Effector memory CD4-positive, alpha-beta T cell (primary cell): ENCODE measurements at places on chromosomes 5 and 9.

GRCh38 chr9:129486756-129487657 is 133.9 kb downstream of the C9orf50 start:
- no peak for DNase-seq

GRCh38 chr5:53590759-53591158 is 30.3 kb downstream of the NDUFS4 start:
- no peak for DNase-seq

DNA sequence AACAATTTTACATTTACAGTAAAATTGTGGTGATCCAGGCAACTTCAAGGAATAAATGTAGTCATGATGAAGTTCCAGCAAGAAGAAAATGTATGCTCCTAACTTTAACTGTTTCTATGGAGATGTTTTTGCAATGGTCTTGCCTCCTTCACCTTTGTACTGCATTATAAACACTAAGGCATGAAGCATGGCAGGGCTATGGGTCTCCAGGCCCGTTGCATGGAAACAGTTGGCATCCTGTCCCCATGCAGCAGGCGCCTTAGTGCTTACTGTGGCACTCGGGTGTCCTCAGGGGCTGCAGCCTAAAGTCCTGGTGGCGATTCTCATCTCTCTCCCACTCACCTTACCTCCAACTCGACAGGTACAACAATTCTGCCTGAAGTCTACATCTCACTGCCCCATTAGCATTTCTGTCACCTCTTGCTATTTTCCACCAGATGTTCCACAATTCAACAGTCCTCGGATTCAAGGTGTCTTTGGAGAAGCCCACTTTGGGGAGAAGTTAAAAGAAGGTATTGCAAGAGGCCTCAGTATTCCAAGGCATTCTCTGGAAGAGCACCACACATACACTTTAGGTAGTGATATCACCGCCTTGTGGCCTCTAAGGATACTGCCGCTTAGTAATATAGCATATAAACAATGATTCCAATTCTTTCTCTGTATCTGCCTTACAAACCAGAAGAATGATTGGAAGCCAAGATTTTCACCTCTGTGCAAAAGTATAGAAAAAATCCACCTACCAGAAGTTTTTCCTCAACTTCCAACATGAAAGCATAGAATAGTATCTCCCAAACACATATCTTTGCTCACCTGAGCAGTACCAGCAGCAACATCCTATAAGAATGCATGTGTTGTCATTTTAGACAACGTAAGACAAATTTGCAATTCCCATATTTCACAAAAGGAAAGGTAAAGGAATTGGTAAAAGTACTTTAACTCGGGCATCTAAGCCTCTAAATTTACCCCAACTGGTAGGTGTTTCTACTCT is 5.1 kb downstream of the LIFR start:
- DNase-seq = no peak

- DNase-seq = no peak
Observed at GRCh38 chr5:149550268-149550583, 1.0 kb downstream of the CSNK1A1 start.

DNA sequence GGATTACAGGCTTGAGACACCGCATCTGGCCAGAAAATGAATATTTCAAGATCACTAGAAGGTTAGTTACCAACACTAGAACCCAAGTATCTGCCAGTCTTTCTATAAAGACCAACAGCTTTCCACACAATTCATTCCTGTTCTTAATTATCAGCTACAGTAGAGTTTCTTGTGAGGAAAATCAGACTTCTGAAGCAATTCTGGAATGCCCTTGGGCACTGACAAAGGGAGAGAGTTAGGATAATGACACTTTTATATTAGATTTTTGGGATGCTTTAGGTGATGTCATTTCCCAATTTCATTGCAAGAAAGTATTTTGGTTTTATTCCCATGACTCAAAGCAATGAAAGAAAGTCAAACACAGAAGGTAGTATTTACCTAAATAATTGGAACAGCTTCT is 497.0 kb upstream of the TUSC1 start:
- no peak for DNase-seq

GRCh38 chr5:989961-990530 is 18.6 kb upstream of the NKD2 start:
- DNase-seq = no peak

DNA sequence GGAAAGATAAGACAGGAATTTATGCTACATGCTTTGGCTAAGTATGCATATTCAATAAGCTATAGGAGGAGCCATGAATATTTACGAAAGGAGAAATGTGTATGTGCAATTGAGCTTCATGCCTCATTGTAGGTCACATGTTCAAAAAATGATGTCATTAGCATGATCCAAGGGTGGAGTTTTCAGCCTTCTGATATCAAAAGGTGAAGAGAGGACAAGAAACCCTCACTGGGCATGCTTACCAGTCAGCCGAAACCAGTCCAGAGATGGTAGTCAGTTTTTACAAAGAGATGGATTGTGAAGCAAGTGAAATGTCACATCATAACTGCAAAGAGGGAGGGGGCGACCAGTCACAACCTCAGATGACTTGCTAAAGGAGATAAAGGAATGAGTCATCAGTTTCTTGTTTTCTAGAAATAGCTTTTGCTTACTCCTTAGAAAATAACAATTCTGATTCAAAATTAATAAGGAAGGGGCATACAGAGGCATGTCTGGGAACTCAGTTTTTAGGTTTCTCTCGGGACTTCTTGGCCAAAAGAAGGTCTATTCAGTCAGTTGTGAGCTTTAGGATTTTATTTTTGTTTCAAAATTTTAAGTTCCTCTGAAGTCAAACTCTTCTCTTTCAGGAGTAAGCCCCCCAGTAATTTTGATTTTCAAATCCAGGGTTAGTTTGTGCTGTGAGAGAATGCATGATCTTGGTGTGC is 1067.8 kb upstream of the EDIL3 start:
- no peak for DNase-seq

DNA sequence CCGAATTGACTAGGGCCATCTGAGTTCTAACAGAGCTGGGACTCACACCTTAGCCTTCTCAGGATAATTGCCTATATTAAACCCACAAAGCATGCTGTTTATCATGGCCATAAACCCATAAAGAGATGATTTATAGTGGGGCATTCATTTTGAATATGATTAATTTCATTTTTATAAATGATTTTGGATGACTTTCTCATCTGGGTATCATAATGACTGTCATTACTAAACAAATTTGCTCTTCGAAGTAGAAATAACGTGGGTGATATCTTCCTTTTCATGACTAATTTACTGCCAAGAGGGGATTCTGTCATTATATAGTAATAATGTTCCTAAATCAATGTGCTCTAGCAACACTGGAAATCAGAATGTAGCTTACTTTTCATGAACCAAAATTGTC is 498.2 kb downstream of the CDH12 start:
- no peak for DNase-seq

DNA sequence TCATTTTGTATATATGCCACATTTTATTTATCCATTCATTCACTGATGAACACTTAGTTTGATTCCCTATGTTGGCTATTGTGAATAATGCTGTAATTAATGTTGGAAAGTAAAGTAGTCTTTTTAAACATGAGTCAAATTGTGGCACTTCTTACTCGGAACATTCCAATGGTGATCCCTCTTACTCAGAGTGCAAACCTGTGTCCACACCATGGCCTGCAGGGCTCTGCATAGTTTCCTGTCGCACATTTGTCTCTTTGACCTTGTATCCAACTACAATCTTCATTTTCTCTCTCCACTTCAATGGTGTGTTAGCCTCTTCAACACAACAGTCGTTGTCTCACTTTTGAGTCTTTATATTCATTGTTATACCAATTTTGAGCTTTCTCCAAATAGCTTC is 98.1 kb upstream of the PAPPA start:
- no peak for DNase-seq

GRCh38 chr9:96686638-96687335 is 31.7 kb upstream of the PRXL2C start:
- peak; percentile 47 for DNase-seq
